ENCODE measurements at places on chromosomes 7 and 10.

GRCh38 chr7:111083413-111083812 lies 7.5 kb upstream of the LRRN3 start:
- DNase-seq: no peak

DNA sequence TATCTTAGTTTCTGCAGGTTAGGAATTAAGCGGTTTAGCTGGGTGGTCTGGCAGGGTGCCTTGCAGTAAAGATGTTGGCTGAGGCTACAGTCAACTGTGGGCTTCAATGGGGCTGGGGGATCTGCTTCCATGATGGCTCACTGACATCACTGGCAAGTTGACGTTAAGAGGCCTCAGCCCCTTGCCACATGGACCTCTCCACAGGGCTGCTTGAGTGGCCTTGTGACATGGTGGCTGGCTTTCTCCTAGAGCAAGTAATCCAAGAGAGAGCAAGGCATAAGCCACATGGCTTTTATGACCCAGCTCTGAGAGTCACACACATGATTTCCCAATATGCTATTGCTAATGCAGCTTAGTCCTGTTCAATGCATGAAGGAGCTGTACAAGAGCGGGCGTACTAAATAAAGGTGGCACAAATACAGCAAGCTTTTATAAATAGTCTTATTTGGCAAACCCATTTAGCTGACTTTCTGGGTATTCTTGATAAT lies 109.1 kb downstream of the SEPTIN7 start:
- DNase-seq: no peak

DNA sequence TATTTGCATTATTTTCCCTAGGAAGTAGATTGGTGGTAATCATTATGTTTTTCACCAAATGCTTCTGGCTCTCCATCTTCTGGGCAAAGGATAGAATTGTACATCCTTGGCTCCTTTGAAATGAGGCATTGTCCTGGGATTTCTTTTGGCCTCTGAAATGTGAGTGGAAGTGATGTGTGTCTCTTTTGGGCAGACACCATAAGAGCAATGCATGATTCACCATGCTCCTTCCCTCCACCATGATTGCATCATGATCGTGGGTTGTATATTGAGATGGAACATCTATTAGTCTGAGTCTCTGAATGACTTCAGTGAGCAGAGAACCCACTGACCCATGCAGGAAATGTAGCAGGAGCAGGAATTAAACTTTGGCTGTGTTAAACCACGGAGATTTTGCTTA lies 49.2 kb downstream of the ADRA2A start:
- no peak for DNase-seq

DNA sequence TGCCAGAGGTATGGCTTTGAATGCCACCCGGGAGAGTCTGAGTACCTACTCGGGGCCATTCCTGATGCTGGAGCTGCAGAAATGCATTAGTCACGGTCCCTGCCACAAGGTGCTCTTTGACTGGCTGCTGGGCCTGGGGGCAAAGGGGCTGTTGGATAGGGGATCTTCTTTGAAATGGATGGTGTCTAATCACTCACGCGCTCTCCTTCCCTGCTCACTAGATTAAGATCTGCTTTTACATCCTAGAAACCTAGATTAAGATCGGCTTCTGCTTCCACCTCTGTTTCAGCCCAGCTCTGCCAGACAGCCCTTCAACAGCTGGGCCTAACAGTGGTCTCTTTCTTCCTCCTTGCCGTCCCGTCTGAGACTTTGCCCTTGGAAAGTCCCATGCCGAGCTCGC lies 57.2 kb downstream of the PAX2 start:
- DNase-seq: no peak

- no peak for DNase-seq
Observed at GRCh38 chr10:131733596-131733995, 167.2 kb upstream of the PPP2R2D start.

GRCh38 chr7:12705878-12706277 lies 18.4 kb downstream of the ARL4A start:
- no peak for DNase-seq
